ENCODE measurements at places on chromosomes 7 and 10.

GRCh38 chr7:36880108-36880507, 155.8 kb upstream of the AOAH start:
- no peak for DNase-seq

DNA sequence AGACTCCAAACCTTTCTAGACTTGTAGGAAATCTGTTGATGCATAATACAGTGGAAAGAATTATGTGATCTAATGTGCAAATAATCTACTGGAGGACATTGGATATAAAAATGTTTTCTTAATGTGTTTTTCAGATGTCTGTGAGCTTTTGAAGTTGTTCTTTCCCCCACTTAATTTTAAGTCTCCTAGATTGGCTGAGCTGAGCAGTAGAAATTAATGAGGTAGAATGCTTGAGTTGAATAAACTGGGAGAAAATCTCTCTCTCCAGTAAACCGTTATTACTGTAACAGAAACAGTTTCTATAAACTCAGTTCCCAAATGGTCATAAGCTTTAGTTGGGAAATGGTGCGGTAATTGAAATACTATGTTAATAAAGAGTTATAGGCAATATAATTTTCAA, 15.7 kb downstream of the CSGALNACT2 start:
- DNase-seq, result no peak

DNA sequence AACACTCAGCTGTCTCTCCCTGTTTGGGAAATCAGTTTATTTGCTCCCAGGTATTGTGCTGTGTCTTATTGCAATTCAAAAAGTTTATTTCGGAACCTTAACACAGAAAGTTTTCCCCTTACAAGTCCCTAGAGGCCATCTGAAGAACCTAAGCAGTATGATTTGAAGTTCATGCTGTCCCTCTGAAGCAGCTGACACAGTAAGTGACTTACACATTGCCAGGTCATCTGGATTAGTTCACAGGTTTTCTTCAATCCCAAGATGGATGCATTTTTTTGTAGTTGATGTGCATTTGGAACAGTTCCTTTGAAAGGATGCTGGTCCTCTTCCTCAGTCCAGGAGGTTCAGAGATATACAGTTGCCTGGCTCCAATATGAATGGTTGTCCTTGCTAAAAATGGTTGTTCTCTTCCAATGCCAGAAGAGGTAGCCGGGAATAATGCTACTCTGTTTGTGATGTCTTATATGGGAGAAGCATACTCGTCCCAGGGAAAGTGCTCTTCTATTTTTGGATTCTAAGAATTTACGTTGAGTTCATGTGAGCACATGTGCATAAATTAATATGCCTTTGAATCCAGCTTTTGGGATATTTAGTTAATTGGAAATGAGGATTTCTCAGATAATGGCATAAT, 183.5 kb upstream of the PHYHIPL start:
- DNase-seq, result no peak

- no peak for DNase-seq
Measured at GRCh38 chr7:137120690-137121089, 222.8 kb downstream of the PTN start.

DNA sequence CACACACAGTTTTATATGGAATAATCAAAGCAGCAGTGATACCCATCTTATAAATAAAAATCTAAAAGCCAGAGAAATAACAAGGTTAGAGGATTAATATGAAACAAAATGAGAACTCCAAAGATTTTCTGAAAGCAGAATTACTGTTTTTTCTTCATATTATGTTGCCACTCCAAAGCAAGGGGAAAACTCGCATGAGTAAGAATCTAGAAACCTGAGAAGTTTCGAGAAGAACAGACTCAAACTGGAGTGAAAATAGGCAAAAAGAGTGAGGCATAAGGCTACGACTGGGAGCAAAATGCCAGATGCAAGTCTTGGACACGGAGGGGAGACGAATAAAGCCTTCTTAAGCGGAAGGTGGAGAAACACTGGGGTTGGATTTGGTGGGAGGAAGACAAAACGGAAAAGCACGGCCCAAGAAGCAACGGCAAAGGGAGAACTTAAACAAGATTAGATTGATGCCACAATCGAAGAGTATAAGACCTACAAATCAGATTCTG, 923 bp downstream of the TNPO3 start:
- no peak for DNase-seq

DNA sequence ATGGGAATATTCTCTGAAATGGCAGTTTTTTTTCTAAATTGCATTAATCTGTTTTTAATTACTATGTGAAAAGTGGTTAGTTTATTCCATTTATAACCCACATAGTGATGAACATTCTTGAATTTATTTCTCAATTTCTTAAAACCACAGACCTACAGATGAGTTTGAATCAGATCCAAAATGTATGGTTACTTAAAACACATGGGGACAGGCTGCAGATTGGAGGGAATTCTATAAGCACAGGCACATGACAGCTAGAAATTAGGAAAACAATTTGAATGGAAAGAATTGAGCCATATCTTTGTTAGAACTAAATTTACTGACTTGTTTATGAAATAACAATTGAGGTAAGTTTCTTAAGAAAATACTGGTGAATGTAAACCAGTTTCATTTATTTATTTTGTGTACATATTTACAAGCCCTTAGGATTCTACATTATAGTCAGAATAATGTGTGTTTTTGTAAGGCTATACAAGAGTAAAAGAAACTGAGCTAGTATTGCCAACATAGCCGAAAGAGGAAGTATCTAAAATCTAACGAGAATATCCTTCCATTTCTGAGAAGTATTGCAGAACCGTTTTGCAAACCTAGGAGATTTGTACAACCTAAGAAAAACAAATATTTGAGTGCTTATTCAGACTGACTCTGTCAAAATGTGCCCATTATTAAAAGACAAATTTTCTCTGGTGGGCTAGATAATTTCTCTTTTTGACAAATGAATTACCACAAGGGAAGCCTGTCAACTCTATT, 434.3 kb upstream of the SEMA3D start:
- DNase-seq, result peak; percentile 78

DNA sequence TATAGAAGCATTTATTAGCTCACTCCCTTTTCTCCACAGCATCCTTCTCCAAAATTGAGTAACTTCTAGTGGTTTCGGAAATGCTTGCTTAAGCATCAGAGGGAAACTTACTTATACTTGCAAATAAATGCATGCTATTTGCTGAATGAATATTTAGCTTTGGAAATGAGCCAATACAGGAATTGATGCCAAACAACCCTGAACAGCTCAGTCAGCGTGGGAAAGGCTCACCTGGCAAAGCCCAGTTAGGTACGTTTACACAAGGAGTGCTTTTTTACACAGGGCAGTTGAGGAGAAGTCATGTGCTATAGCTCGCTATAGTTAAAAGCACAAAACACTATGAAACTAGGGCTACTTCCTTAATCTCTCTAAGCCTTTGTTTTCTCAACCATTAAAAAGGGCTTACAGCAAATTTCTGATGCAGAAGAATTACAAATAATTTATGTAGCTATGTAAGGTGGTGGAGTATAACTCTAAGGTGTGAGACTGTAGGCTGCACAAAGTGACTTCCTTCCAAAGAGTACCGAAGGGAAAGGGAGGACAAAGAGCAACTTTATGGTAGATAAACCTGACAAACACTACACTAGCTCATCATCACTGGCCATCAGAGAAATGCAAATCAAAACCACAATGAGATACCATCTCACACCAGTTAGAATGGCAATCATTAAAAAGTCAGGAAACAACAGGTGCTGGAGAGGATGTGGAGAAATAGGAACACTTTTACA, 498.2 kb downstream of the PHTF2 start:
- DNase-seq, result no peak

DNA sequence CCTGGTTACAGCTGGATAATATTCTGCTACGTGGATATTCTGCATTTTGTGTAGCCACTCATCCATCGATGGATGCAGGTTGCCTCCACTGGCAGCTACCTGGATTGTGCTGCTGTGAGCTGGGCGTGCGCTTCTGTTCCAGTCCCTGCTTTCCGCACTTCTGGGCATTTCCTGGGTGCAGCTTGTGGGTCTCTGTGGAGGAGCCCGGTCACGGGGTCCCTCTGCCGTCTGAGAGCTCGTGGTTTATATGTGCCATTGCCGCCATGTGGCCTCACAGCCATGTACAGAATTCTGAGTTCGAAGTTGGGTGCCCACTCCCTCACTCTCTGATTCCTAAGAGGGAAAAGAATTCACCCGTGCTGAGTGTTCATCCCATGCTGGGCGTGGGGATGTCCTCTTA, 38.3 kb downstream of the JAKMIP3 start:
- no peak for DNase-seq

DNA sequence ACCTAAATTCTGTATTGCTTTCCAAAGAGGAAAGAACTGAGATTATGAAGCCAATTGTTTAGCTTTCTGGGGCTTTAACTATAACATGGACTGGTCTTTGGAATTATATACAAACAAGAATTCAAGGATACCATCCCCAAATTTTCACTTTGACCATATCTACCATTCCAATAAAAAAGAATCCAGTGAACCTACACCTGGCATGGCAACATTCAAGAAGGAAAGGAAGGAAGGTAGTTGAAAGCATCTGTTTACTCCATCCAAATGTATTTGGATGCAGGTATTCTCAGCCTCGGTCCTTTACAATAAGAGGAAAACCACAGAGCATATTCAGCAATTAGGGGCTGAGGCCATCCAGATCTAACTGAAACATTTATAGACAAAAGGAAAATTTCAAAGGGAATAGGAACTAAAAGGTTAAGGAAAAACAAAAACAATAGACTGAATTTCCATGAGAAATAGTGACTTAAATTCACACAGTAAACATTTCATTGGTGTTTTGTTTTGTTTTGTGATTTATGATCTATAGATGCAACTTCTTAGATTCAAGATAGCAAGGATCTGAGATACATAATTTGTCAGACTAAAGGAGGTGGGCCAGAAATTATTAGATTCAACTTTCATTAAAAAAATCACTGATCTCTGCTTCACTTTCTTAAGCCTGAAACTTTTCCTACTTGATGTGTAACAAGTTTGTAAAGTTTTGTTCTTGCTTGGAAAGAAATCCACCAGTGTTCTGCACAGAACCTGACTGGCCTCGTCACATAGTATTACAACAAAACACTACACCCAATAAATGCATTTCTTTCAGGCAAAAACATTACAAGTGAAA, 12.7 kb downstream of the SKIDA1 start:
- DNase-seq, result no peak

DNA sequence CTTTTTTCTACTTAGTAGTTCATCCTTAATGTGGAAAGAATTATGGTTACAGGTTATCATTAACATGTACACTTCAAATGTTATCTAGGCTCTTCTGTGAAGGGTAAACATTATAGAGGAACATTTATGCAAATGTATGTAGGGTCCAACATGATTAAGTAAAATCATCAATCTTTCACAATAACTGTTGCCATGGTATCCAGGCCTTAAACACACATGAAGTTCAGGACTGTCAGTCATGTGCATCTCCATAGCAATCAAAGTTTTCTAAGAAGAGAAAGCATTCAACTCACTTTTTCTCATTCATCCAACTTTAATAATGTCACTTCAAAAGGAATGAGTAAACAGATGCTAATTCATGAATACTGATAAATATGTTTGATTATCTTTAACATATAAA, 83.6 kb downstream of the DNAJC1 start:
- DNase-seq, result no peak

DNA sequence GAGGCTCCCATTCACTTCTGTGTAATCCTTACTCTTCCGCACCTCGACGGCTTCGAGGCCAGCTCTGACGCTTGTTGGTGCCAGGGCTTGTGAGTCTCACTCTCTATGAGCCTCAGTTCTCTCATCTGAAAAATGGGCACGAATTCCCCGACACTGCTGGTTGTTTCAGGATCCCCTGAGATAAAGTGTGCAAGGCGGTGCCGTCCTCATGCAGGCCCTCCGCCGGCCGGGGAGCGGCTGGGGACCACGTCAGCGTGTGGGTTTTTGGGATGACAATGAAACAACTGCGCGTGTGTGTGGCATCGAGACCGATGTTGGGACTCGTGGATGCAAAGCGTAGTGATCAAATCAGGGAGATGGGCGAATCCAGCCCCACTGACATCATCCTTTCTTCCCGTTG, 75.6 kb downstream of the FOXL3 start:
- DNase-seq, result no peak

- DNase-seq, result no peak
Measured at GRCh38 chr7:129540340-129540739, 38.0 kb downstream of the SMKR1 start.

DNA sequence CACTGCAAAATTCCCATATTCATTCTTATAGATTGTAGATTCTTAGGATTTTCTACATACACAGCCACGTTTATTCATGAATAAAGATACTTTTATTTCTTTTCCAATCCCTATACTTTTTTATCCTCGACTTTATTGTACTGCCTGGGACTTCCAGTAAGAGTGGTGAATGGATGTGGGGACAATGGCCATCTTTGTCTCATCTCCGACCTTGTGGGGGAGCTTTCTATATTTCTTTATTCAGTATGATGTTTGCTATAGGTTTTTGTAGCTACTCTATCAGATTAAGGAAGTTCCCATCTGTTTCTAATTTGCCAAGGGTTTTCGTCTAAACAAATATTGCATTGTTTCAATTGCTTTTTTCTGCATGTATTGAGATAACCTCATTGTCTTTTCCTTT, 184.3 kb downstream of the FOXP2 start:
- no peak for DNase-seq

DNA sequence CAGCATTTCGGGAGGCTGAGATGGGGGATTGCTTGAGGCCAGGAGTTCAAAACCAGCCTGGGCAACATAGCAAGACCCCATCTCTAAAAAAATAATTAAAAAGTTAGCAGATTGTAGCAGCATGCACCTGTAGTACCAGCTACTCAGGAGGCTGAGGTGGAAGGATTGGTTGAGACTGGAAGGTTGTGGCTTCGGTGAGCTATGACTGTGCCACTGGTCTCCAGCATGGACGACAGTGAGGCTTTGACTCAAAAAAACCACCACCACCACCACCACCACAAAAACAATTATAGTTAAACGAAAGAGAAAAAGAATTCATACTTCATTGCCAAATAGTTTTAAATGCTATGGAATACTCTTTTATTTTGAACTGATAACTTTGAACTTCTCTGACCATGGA, 63.4 kb downstream of the VTI1A start:
- DNase-seq, result no peak

GRCh38 chr7:121305109-121305508, 23.7 kb upstream of the WNT16 start:
- DNase-seq, result no peak

DNA sequence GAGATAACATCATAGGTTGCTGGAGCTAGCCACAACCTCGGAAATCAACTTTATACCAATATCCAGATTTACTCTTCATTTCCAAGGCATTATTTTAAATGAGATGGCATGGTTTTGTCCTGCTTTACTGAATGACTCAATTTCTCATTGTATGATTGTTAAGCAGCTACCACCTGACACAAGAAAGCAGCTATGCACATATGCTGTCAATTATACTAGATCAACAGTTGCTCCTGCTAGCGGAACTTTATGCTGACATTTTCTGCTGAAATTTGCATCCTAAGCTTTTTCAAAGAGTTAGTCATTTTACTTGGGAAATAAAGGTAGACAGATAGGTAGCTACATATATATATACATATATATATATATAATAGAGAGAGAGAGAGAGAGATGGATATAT, 8.9 kb upstream of the CH25H start:
- DNase-seq, result no peak

GRCh38 chr7:104981672-104982037, 32.4 kb upstream of the KMT2E start:
- no peak for DNase-seq

Data from fibroblast of skin of left quadriceps (primary cell).